ENCODE measurements at places on chromosomes 5 and 9.

- no peak for DNase-seq
These were observed 62.2 kb upstream of the SLC12A2 start for GRCh38 chr5:128021411-128021810.

DNA sequence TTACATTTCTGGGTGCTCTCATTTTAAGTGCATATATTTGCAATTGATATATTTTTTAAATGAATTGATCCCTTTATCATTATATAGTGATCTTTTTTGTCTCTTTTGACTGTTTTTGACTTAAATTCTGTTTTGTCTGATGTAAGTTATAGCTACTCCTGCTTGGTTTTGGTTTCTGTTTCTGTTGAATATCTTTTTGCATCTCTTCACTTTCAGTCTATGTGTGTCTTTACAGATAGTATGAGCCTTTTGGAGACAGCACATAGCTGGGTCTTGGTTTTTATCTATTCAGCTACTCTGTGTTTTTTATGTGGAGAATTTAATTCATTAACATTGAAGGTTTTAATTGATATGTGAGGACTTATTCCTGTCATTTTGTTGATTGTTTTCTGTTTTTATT lies 311.3 kb downstream of the SPATA31D1 start:
- DNase-seq = no peak

- no peak for DNase-seq
These were observed 98.2 kb upstream of the CCNG1 start for GRCh38 chr5:163339148-163339547.

DNA sequence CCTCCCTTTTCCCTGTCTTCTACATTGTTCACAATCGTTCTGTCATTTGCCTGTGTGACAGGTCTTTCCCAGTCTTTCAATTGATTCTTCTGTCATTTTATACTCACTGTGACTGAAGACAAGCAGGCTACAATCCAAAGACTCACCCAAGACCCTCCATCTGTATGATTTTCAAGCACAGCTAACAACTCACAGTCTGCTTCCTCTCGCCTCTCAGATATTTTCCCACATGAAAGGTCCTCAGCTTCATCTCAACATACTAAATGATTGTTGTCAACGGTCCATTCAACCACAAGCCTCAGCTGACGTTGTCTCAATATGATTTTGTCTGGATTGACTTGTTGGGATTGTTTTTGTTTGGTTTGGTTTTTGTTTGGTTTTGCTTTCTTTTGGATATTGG lies 346.5 kb downstream of the NFIB start:
- DNase-seq = no peak

DNA sequence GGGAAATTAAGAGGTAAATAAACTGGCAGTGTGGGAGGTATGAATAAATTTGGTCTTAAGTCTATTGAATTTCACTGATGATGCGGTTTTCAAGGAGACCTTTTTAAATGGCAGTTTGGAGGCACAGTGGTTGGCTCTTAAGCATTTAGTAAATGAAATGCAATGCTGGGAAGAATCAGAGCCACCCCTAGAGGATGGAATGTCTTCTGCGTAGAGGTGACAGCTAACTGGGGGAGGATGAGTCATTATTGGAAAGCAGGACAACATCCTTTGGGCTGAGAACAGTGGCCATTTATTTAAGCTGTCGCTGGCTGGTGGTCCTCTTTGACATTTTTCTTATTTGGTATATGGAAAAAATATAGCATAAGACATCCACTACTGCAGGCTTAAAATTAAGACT lies 163.2 kb downstream of the SH3GL2 start:
- DNase-seq = no peak

- DNase-seq = no peak
These were observed 87.7 kb upstream of the CKMT2 start for GRCh38 chr5:81145329-81145935.

GRCh38 chr5:170554521-170555267 lies 50.9 kb downstream of the KCNIP1 start:
- no peak for DNase-seq

DNA sequence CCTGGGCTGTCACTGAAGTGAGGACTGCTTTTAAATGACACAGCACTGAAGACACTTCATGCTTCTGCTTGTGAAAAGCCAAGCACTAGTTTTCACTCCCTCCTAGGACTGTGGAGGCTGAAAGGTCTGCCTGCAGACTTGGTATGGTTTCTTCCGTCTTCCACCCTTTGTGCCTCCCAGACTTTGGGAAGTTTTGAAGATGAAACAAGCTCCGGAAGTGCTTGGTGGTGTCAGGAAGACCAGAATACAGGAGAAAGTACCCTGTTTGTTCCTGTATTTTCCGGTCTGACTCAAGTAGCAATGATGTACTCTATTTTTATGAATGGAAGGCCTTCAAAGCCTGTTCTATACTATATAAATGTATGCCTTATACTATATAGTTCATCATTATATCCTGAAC lies 222.7 kb downstream of the PDZD2 start:
- DNase-seq = no peak

DNA sequence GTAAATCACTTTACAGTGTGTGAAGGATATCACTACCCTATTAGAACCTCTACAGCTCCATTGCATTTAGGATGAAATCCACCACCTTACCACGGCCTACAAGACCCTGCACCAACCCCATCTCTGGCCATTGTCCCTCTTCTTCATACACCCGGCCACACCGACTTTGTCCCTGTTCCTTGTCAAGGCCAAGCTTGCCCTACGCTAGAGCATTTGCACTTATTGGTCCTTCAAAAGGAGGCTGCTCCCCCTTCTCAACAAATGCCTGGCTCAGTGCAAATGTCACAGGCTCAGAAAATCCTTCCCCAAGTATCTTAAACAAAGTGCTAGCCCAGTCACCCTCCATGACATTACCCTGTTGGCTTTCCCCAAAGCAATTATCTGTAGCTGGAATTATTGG lies 4.1 kb upstream of the HRH2 start:
- DNase-seq = no peak

DNA sequence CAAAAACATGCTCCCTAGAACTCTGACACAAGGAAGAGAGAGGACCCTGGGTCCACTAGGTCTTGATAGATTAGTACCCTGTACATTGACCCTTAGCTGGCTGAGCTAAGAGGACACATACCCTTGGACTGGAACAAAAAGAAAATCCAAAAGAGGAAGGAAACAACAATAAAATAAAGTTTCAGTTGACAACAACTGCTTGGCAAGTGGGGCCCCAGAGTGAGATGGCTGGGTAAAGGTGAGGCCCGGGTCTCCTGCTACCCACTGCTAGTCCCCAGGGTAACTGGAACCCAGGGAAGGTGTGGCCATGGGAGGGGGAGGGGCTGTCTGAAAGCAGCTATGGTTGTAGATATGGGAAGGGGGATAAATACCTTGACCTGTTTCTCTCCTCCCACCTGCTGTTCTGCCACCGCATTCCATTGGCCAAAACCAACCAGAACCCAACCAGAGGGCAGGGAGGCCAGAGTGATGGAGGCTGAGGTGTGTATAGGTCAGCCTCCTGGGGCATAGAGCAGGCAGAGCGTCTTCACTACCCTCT lies 11.7 kb downstream of the TAL2 start:
- DNase-seq = no peak

DNA sequence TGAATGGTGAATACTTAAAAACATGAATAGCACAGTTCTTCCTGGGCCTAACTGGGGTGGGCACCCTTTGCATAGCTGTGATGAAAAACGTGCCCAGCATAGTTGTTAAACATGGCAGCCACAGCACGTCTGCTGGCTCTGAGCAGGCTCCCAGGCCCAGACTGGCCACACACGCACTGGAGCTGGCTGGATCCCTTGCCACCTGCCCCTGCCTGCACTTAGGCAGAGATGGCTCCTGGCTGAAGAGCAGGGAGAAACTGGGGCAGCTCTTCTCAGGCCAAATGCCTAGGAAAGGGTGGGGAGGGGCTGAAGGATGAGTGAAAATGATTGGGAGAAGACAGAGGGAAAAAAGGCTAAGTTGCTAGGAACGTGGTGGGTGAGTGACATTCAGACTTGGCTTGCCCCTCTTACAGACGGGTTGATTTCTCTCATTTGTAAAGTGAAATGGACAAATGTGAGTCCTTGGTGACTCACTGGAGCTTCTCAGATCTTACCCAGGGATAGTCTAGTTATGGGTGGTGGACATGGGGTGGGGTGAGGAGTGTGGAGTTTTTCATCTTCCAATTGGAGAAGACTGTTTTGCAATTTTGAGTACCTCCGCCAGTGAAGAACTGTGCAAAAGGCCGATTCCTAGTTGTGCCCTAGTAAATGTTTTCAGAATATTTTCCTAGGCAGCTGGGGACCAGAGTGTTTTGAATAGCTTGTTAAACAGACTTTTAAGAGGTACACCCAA lies 42.4 kb downstream of the TRIO start:
- no peak for DNase-seq

DNA sequence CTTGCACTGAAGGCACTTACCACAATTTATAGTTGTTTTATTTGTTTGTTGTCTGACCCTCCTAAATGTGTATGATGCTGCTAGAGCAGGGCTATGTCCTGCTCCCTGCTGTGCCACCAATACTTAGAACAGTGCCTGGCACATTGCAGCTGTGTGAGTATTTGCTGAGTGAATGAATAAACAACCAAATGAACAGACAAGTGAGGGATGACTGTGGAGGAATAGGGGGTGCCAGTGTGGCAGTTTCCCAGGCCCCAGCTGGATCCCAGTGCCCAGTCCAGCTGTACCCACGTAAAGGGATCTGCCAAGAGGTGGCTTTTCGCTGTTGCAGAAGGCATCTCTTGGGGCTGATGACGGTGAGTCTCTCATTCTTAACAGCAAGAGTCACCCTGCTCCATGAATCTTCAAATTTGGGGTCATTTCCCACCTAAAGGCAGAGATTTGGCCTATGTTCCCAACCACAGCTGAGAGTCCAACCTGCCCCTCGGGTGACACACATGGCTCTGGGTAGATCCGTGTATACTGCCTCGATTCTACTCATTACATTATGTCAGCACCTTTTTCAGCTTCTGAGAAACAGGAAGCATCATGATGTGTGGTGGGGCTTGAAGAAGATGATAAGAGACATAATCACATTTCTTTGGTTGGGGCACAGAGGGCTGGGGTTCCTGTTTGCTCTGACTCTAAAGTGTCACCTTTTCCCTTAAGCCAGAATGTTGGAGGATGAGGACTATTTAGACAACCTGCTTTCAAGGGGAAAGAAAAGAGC lies 14.3 kb downstream of the IL5 start:
- DNase-seq = no peak
